ENCODE measurements at places on chromosomes 5 and 9.

DNA sequence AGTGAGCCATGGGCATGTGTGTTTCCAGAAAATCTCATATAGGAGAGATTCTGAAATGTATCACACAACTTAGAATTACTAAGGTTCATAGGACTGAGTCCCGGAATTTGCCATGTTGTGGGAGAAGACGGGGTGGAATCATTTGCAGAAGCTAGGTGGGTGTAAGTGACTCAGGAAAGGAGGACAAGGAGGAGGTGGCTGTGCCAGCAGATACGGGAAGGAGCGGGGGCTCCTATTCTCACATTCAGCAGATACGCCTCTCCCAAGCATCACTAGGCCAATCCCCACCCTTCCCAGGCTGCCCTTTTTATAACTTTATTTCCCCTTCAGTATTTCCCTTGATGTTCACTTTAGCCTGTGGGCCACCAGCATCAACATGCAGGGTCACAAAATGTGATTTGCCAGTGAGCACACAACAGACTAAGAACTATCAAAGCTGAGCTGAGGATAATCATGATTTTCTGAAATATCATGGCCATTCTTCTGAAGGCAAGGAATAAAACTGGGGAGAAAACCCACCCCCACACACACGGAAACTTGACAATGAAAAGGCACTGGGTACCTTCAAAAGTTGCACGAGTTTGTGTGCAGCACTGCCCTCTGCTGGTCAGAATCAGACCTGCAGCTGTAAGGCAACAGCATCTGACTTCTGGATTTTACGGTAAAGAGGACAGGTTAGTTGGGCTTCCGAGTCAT, 133.2 kb downstream of the MTX3 start:
- H3K4me3 ChIP-seq, result no peak overlapping the region
- peak overlapping the region; percentile 60 for H3K27ac ChIP-seq
- peak; percentile 90 for DNase-seq
- H3K36me3 ChIP-seq, result no peaks in the 10 kb centered on the region

GRCh38 chr5:102819634-102820033, 64.5 kb downstream of the PAM start:
- peaks cover 42% of the 10 kb centered on the region for H3K4me1 ChIP-seq
- DNase-seq, result no peak
- H3K27me3 ChIP-seq, result no peaks in the 10 kb centered on the region

- no peaks in the 10 kb centered on the region for H3K36me3 ChIP-seq
- H3K4me3 ChIP-seq, result no peak overlapping the region
- H3K27ac ChIP-seq, result no peak overlapping the region
- peaks cover 3% of the 10 kb centered on the region for H3K27me3 ChIP-seq
Observed at GRCh38 chr9:3992924-3993323, 306.9 kb downstream of the GLIS3 start.

DNA sequence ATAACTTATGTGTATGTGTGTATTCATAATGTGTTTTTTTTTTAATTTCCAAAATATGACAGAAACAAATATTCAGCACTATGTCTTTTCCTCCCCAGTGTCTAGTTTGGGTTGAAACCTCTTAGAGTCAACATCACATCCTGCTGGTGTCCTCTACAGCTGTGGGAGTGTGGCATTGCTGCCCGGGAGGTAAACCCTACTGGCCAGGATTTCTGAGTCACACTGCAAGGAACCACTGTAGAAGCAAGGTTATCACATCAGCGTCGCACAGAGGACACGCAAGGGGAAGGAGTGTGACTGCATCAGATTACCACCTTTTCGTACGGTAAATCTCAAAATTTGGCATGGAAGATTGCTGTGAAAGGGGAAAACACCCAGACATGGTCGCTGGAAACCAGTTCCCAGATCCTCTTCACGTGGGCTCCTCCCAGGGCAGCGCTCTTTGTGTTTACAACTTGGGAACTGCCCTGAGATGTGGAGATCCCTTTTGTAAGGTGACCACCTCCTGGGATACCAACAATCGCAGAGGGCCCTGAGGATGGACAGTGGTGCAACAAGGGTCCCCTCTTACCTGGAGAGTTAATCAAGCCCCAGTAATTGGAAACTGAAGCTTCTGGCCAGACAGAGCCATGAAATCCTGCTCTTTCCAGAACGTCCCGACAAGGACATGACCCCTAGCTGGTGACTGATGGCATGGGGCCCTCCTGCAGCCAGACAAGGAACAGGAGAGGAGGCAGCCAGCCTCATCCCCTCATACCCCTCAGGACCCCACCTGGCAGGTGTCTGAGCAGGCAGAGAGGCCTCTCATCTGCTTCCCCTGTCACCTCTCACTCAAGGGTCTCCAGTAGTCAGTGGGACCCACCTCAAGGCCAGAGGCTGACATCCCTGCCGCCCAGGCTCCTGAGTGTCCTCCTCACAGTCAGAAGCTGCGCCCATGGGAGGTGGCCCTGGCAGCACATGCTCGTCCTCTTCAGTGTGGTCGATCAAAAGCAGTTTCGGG, 194.7 kb downstream of the MED10 start:
- no peak for DNase-seq
- no peaks in the 10 kb centered on the region for H3K36me3 ChIP-seq
- H3K27ac ChIP-seq, result no peak overlapping the region
- H3K27me3 ChIP-seq, result no peaks in the 10 kb centered on the region

DNA sequence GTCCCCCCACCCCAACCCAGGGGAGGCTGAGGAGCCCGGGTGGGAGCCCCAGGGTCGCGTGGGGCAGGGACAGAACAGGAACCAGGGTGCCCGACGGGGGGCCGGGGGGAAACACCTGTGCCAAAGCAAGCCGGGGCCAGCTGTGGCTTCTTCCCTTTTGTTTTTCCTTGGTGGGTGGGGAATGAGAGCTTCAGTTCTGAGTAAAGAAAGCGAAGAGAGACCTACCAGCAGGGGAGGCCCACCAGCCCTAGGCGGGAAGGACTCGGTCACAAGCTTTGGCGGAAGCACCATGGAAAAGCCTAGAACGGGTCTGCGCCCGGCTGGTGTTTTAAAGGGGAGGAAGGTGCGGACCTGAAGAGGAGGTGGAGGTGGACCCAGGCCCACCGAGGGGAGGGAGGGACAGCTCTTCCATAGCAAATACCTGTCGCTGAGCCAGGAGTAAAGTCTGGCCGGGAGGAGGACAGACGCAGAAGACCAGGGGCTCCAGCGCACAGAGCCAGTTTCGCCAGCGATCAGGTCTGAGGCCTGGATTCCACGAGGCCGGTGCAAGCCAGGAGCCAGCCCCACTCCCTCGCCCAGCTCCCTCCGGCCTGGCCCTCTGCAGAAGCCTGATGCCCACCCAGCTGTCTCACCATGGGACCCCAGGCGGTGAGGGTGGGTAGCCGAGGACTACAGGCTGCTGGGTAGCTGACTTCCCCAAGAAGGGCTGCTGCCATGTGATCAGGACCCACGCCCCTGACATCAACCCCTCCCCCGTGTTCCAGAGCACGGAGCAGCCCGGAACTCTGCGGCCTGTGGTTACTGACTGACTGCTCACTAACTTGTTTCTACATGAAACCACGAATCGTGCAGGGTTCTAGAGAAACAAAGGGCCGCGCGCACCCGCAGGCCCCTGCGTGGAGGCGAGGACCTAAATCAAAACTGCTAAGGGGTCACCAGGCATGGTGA, 849 bp upstream of the MGAT1 start:
- H3K27ac ChIP-seq, result peak overlapping the region; percentile 100
- H3K4me1 ChIP-seq, result peaks cover 81% of the 10 kb centered on the region
- H3K4me3 ChIP-seq, result peak overlapping the region; percentile 90
- peak; percentile 89 for DNase-seq
- H3K36me3 ChIP-seq, result peaks cover 79% of the 10 kb centered on the region
- H3K27me3 ChIP-seq, result no peaks in the 10 kb centered on the region

GRCh38 chr5:74476819-74477453, 163.6 kb downstream of the ENC1 start:
- H3K4me1 ChIP-seq, result peaks cover 3% of the 10 kb centered on the region
- peaks cover 12% of the 10 kb centered on the region for H3K27me3 ChIP-seq
- no peak overlapping the region for H3K27ac ChIP-seq
- no peak for DNase-seq
- H3K4me3 ChIP-seq, result no peak overlapping the region

DNA sequence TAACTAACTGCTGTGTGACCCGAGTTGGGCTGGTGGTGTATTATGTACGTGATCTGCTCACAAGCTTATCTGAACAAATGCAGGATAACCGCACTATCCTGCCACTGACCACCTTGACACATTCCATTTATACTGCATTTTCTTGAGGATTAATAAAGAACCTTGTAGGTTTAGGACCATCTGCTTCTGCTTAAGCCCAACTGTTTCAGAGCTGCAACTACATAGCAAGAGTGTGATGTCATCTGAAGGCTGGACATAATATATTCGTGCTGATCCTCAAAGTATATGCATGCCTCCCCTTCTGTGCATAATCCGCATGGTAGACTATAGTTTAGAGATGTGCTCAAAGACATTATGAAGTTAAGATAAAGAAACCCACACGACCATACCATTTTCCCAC, 435.9 kb downstream of the BNC2 start:
- H3K36me3 ChIP-seq, result no peaks in the 10 kb centered on the region
- DNase-seq, result no peak
- H3K27me3 ChIP-seq, result no peaks in the 10 kb centered on the region
- no peak overlapping the region for H3K4me3 ChIP-seq
- H3K27ac ChIP-seq, result no peak overlapping the region
